ENCODE measurements at places on chromosomes 4 and X.

- no peak for DNase-seq
Observed at GRCh38 chrX:132592880-132593279, 104.0 kb upstream of the MBNL3 start.

GRCh38 chrX:104105330-104106262 is 6.7 kb upstream of the ZCCHC18 start:
- DNase-seq = no peak

- DNase-seq = no peak
Observed at GRCh38 chrX:43176686-43177085, 398.7 kb upstream of the PPP1R2C start.

DNA sequence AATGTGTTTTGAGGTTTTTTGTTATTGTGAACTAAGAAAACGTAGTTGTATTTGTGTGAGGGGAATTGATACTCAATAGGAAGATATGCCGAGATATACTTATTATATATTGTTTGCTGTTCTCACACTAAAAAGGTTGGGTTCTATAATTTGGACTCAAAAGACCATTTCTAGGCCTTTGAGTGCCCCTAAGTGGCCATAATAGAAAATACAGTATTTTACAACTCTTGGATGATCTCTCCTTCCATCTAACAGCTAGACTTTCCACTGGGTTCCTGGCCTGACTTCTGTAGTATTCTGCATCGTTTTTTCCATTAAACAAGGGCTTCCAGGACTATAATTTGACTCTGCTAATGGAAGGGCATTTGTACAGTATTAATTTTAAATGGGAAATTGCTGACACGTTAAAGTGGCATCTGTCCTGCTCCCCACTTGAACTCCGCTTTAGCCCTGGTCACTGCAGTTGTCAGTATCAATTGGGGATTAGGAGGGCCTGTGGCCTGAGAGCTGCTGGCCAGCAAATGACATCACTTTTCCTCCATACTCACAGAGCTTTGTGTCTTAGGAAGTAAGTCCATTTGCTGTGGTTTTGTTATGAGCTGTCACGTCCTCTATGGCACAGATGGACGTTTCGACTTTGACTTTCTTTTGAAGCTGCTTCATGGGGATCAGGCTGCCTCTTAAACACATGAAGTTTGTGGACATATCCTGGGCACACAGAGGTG is 176.9 kb downstream of the SLIT2 start:
- DNase-seq = no peak

DNA sequence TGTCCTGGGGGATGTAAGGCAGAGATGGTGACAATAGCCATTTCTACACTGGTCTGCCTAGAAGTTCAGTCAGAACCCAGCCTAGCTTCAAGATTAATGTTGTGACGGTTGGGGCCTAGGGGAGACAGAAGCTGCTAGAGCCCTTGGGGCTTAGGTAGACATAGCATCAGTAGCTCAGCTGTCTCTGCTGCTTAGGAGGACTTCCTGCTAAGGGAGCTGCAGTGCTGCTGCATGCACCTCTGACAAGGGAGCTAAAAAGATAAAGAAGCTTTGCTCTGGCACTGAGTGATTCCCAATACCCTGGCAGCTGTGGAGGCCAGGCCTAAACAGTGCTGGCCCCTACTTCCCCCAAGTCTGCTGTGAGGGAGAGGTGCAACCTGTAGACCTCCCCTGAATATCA is 116.0 kb downstream of the CT47B1 start:
- DNase-seq = no peak

GRCh38 chrX:1289535-1289934 is 20.9 kb downstream of the CSF2RA start:
- DNase-seq = no peak

- DNase-seq = no peak
Observed at GRCh38 chr4:128241425-128241913, 46.1 kb downstream of the PGRMC2 start.

GRCh38 chrX:109270580-109271484 is 211.1 kb downstream of the GUCY2F start:
- DNase-seq = no peak

DNA sequence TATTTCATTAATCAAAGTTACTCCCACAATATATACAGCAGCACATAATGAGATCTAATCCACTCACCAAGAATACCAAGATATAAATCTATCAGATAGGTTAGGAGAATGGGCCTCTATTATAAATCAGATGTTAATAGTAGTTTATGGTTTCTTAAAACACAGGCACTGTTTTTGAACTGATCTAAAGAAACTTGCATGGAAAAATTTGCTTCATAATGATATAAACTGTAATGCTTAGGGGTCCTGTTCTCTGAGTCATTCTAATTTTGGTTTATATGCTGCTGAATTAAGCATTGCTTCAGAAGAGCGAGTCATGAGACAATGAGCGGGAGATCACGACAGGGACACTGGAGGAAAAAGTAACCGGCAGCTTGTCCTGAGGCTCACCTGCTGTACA is 113.3 kb upstream of the OTUD4 start:
- DNase-seq = no peak

DNA sequence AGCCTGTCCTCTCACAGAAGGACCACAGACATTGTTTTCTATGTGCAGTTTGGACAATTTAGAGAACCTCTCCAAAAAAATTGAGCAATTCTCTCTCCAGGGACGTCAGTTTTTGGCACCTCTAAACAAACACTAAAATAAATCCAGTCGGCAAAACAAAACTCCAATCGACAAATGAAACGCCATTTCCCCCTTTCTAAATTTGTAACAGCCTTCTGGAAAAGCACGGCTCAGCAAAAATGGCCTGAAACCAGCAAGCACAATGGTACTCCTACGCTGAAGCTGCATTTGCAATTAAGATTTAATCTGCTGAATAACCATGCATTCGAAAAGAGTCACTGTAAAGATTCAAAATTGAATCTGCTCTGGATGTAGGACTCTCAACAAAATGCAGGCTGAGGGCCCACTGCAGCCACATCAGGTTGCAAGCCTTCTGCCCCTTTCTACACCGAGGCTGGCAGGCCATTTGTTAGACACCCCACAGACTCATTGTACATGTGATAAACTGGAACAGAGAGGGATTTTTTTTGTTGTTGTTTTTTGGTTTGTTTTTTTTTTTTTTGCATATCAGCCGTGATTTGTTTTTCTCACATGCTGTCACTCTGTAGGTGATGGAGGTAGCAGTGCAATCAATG is 79.9 kb upstream of the MAP3K15 start:
- no peak for DNase-seq

DNA sequence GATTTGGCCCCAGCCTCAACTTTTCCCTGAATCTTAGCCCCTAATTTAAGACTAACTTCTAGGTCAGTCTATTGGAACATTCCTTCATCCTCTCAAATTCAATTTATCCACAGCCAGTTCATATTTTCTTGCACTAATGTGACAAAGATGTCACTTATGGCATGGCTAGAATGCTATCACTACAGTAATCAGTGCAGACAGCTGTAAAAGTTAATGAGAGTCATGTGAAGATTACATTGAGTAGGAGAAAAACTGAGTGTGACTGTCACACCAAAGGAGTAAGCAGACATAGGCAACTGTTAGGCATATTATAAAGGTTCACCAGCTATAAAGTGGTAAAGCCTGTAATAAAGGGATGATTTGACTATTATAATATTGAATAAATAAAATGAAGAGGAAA is 42.6 kb downstream of the GABRG1 start:
- DNase-seq = no peak
